ENCODE measurements at places on chromosomes 16 and 17.

- no peak for DNase-seq
These were observed 20.5 kb upstream of the ERN1 start for GRCh38 chr17:64150237-64151015.

- no peak for DNase-seq
These were observed 22.2 kb upstream of the NFATC3 start for GRCh38 chr16:68062910-68063393.

DNA sequence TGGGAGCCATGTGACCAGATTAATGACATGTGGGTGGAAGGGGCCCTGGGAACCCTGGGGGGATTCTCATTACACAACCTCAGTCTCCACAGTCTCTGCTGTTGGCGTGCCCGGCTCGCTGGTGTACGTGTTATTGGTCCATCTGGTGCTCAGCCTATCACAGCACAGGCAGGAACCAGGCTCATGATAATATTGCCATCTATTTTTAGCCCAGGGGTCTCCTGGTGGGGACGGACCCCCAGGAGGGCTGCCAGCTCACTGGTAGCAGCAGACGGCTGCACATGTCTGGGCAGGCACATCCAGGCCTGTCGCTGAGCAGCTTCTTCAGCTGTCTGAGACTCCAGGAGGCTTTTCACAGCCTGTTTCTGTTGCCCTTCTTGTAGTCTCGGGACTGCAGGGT, 123.8 kb downstream of the RAB11FIP4 start:
- no peak for DNase-seq

GRCh38 chr17:16927641-16928321, 44.1 kb downstream of the TNFRSF13B start:
- DNase-seq = no peak

DNA sequence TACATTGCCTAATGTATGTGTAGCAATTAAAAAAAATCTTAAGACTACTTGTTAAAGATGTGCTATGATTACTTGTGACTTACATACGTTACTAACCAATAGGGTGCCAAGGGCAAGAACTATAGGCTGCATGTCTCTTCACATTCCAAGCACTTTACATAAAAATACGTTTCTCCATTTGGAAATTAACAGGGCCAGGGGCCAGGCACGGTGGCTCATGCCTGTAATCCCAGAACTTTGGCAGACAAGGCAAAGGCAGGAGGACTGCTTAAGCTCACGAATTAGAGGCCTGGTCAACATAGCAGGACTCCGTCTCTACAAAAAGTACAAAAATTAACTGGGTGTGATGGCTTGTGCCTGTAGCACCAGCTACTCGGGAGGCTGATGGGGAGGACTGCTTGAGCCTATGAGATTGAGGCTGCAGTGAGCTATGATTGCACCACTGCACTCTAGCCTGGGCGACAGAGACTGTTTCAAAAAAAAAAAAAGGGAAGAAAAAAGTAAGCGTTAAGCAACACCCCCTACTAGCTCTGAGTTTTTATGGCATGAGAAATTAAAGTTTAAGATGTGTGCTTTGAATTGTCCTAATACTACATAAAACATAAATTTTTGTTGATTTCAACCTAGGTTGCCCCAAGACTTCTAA, 12.3 kb downstream of the PSMD12 start:
- DNase-seq = no peak

DNA sequence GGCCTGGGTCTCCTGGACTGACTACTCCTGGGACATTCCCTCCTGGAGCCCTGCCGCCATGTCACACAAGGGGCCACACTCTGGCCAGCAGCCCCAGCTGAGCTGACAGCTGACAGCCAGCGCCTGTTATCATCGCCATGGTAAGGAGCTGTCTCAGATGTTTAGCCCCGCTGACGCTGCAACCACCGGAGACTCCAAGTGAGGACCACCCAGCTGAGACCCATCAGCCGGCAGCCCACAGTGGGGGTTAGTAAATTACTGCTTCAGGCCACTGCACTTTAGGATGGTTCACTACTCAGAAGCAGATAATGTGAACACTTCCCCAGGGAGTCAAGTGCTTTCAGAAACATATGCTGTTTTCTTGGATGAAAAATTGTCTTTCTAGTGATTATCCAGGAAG, 14.6 kb upstream of the SPHK1 start:
- DNase-seq = peak; percentile 41

GRCh38 chr17:72425133-72425793, 304.4 kb downstream of the SOX9 start:
- no peak for DNase-seq

GRCh38 chr16:54305080-54305479, 18.5 kb upstream of the IRX3 start:
- no peak for DNase-seq

- no peak for DNase-seq
These were observed 15.6 kb downstream of the RFWD3 start for GRCh38 chr16:74650966-74651567.

GRCh38 chr16:59342669-59343068, 608.6 kb upstream of the GOT2 start:
- no peak for DNase-seq

GRCh38 chr17:58403311-58403710, 14.0 kb downstream of the RNF43 start:
- no peak for DNase-seq

GRCh38 chr16:71840052-71840451, 5.7 kb upstream of the ATXN1L start:
- DNase-seq = no peak

GRCh38 chr16:4513086-4513860, 25.3 kb downstream of the CDIP1 start:
- DNase-seq = no peak

DNA sequence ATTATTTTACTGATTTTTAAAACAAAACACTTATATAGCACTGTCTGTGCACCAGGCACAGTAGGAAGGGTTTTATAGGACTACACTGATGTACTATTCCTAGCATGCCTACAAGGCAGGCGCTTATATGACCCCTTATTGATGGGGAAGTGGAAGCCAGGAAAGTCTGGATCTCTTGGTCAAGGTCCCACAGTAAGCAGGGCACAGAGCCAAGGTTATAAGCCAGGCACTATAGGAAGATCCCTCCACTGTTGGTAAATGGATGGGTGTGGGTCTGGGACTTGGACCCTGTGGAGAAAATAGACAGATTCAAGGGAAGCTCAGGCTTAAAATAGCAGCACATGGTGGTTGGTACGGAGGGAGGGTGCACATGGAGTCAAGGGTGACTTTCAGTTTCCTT, 59.1 kb upstream of the PLCG2 start:
- no peak for DNase-seq

- no peak for DNase-seq
These were observed 1.5 kb downstream of the TRIM25 start for GRCh38 chr17:56912105-56912999.

DNA sequence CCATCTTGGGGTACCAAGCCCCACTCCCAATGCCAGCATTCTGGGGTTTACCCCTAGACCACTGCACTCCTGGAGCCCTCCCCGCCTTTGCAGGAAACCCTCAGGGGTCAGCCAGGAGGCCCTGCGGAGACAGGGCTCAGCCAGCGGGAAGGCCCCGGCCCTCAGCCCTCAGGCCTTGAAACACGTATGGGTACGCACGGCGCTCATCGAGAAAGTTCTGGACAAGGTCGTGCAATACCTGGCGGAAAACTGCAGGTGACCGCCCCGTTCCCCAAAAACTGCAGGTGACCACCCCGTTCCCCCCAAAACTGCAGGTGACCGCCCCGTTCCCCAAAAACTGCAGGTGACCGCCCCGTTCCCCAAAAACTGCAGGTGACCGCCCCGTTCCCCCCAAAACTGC, 24.7 kb downstream of the SGSM2 start:
- DNase-seq = no peak

DNA sequence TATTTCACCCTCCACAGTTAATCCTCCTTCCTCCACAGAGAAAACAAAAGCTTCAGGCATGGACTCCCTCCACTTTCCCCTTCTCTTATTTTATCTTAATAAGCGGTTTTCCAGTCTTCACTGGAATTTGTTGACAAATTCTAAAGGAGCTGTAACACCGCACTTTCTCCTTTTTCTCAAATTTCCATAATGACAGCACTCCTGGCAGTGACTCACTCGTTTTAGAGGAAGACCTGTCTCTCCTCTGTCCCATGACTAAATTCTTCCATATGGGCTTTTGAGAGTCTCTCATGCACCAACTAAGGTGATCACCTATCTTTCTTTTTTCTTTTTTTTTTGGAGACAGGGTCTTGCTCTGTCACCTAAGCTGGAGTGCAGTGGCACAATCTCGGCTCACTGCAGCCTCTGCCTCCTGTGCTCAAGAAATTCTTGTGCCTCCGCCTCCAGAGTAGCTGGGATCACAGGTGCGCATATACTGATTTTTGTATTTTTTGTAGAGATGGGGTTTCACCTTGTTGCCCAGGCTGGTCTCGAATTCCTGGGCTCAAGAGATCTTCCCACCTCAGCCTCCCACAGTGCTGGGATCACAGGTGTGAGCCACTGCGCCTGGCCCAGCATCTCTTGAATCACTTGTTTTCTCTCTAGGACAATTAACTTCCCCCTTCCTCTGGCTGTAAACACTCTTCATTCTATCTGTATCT, 7.7 kb downstream of the ITGAM start:
- no peak for DNase-seq

GRCh38 chr16:67459066-67459860, 21.7 kb downstream of the ATP6V0D1 start:
- peak; percentile 79 for DNase-seq

GRCh38 chr17:42188749-42189650, 3.7 kb upstream of the HCRT start:
- DNase-seq = peak; percentile 43

Data from muscle of leg (tissue), 16 donors.